Tibial artery (tissue), 4 donors: ENCODE measurements at places on chromosomes 6 and 20.
A peak's percentile ranks its signal among the peaks of the same experiment; 100 is the strongest.

- no peak for DNase-seq
Measured at GRCh38 chr6:122780114-122780513, 598 bp downstream of the FABP7 start.

- DNase-seq = no peak
Measured at GRCh38 chr6:45419571-45420082, 41.9 kb upstream of the SUPT3H start.

DNA sequence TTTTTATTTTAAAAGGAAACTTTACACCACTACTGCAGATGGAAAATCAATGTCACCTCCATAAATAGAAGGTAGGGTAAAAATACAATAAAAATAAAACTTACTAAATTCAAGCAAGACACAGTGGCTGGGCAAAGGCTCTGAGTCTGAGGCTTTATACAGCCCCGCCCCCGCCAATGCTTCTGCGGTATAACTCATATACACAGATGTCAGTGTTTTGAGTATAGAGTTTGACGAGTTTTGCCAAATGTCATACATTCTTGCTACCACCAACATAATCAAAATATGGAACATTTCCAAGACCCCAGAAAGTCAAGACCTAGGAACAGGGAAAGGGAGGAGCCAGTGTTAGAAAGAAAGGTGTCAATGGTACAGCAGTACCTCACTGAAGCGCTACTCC lies 12.8 kb downstream of the NFATC2 start:
- DNase-seq = no peak

DNA sequence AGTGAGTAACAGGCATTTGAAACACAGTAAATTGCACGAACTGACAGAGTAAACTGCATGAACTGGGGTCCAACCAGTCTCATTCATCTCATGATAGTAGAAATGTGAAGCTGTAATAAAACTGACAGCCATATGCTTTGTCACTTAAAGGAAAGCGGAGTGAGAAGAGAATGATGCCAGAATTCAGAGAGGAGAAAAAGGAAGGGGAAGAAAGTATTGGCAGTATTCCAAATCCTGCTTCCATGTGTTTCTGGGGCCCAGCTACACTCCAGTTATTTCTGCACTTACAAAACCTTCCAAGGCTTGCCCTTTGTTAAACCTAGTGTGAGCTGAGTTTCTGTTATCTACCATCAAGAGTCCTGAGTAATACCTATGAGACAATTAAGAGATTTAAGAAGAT lies 17.2 kb downstream of the SNX14 start:
- DNase-seq = no peak

DNA sequence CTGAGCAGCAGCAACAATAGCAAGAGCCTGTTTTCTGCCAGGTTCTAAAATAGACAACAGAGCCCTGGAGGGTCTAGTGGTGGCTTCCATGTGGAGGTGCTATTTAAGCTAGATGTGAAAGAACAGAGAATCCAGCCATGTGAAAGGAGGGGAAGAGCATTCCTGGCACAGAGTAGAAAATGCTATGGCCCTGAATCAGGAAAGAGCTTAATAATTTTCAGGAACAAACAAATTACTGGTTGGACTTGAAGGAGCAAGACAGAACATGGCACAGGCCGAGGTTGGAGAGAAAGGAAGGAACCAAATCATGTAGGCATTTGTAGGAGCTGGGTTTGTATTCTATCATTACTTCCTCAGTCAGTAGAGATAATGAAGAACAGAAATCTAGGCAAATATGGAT lies 98.3 kb downstream of the AIG1 start:
- DNase-seq = no peak

- DNase-seq = no peak
Measured at GRCh38 chr6:72245565-72245964, 359.2 kb downstream of the RIMS1 start.

GRCh38 chr20:416950-417800 lies 9.1 kb downstream of the RBCK1 start:
- DNase-seq = no peak

GRCh38 chr6:111689946-111690345 lies 84.3 kb upstream of the TRAF3IP2 start:
- DNase-seq = no peak

- no peak for DNase-seq
Measured at GRCh38 chr6:113315879-113316278, 541.3 kb upstream of the MARCKS start.

- no peak for DNase-seq
Measured at GRCh38 chr6:53230775-53231467, 82.3 kb upstream of the GCM1 start.

DNA sequence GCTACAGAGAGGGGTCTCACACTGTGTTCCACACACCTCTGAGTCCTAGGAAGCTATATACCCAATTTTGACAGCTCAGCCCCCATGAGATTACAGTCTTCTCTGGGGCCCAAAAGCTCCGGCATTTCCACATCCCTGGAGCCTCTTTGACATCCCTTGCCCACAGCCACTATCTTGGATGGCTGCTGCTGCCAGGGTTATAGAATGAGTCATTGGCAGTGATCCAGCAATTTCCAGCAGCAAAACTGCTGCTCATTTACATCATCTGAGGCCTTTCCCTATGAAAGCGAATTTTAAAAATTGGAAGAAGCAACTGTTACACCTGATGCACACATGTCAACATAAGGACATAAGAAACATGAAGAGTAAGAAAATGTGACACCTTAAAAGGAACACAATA lies 590.7 kb downstream of the MEI4 start:
- no peak for DNase-seq

- DNase-seq = no peak
Measured at GRCh38 chr6:129638686-129639085, 71.3 kb downstream of the ARHGAP18 start.

GRCh38 chr6:43026365-43026764 lies 4.9 kb downstream of the RRP36 start:
- no peak for DNase-seq

DNA sequence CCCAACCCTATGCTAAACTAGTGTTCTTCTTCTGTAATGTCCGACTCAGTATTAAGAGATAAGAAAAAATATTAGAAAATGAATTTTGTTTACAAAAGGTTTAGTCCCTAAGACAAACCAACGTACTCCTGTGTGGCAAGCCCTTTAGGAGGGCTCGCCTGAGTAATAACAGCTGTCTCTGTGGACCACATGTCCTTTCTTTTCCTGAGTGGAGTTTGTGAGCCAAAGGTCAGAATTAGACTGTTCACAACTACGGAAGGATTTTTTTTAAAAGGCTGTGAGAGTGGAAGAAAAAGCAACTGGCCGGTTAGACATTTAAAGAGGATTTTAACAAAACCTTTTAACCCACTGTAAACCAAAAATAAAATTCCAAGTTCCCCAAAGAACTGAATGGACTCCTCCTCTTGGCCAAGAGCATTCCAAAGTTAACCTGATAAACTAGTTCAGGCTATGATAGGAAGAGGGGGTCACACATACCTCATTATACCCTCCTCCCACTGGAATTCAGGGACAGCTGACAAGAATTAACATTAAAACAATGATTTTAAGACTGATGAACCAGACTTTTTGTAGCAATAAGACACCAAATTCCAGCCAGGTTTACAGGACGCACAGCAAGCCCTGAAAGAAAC lies 43.5 kb downstream of the FAM184A start:
- no peak for DNase-seq

DNA sequence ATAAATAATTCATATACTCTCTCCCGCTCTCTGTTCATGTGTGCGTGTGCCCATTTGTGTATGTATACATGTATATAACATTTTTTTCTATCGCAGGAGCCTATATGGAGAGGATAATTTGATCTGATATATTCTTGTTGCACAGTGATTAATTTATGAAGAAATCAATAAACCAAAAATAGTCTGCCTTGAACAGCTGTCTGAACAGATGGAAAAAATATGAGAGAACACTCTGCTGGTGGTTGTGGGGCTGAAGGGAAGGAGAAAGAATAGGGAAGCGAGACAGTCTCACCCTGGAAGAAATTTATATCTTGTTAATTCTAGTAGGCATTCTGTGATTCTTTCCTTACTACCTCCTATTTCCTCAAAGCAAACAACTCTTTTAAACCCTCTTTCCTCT lies 96.6 kb upstream of the B3GAT2 start:
- DNase-seq = no peak

DNA sequence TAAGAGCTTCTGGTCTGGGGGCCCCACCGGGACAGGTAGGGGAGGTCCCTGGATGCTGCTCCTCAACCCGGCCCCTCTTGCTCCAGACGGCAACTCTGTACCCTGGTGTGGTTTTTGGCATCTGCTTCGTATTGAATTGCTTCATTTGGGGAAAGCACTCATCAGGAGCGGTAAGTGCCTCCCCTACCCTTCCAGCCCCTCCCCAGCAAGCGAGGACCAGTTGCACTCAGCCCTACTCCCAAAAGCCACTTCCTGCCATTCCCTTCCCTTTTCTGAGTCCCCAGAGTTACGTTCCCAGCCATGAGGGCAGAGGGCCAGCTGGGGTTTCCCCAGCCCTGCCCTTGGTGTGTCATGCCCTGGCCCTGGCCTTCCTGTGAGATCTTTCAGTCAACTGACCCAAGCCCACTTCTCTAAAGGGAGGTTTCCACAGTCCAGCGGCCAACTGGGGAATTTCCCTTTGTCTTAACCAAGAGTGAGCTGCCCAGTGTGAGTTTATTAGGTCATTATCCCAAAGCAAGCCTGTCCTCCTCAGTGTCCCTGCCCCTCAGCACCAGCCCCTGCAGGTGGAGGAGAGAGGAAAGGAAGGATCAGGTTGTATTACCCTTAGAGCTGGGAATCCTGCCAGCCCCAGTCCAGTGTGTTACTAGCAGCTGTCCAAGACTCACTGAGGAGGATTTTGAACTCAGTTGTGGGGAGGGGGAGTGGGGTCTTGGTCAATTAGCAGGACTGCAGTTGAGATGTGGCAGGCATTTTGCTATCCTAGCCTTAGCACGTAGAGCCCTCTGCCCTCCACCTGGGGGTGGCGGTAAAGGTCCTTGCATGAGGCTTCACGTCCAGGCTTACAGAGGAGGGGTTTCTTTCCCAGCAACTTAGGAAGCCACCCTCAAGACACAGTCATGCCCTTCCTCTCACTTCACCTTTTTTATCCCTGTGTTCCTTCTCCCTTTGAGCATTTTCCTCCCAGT lies 45.8 kb downstream of the TM9SF4 start:
- peak; percentile 91 for DNase-seq

GRCh38 chr20:49961413-49961812 lies 21.4 kb upstream of the SNAI1 start:
- no peak for DNase-seq

DNA sequence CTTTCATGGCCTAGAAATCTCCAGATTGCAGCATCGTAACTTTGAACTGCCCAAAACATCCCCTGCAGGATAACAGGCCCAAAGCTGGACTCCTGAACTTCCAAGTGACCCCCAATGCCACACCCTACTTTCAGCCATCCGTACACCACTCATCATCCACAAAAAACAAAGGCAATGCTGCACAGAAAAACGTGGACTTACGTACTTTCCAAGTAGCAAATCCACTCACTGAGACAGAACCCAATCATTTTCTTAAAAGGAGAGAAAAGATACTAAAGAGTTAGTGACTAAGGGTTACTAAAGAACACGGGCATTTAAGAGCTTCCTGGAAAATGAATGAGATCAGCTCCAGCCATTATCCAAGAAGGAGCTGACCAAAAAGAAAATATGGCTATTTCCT lies 211.0 kb downstream of the WDR27 start:
- DNase-seq = no peak

DNA sequence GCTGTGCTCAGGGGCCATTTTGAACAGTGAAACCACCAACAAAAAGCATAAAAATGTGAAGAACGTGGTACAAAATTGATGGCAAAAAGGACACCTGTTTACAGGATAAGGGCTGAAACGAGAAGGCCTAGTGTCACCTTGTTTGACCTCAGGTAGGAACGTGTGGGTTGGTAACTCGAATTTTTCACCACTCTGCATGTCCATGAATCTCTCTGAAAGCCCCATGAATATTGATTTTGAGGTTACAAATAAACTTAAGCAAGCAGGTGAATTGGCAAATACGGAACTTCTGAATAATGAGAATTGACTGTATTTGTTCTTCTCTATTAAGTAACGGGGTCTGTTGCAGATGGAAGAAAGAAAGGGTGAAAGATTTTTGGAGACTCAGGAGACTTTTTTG lies 59.6 kb upstream of the EDN1 start:
- DNase-seq = no peak

DNA sequence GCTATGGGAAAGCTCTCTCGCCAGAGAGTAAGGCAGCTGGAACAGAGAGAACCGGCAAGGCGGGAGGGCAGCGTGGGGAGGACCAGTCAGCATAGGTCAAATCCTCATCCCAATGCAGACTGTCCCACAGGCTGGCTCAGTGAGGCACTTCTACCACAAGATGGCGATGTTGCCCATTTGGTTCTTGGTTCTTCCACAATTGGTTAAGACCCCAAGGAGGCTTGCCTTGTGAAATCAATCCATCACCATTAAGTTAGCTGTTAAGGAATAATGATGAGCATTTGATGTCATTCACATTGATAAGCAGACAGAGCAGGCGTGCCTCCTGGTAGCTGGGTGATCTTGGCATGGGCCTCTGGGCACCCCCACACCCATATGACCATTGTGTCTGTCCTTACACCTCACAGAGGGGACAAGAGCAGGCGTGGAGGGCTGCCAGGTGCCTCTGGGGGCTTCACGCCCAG lies 2.4 kb downstream of the CSTL1 start:
- peak; percentile 72 for DNase-seq

DNA sequence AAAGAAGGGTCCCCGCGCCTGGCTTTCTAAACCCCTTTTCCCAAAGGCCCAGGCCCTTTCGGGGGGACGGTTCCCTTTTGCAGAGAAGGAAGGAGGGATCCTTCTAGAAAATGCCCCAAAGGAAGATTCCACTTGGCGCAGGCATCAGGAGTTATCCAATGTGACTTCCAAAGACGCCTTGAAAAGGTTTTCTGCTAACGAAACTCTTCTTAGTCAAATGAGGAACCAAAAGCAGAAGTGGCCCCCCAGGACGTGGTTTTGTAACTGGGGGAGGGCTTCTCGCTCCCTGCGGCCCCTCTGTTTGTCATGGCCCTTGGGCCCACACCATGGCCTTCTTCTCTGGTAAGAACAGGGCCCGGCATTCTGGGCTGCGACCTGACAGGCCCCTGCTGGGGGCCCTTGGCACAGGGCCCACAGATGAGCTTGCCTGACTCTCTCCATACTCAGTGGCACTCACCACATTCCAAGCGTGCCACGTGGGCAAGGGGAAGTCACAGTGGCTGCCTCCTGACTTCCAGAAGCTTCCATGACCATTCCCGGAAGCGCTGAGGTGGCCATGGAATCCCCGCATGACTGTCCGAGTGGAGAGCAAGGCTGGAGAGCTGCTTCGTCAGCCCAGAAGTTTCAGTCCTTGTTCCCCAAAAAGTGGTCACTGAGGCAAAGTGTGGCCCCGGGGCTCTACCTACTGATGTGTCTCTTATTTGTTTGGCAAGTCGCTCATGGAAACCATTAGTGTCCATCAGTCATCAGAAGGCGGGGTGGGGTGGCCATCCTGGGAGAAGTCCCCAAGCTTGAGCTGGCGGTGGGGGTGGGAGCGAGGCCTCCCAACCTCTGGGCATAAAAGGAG lies 834 bp upstream of the CTSZ start:
- DNase-seq = peak; percentile 71

- no peak for DNase-seq
Measured at GRCh38 chr6:37451441-37452193, 18.6 kb downstream of the CMTR1 start.

- no peak for DNase-seq
Measured at GRCh38 chr6:18087396-18088165, 34.9 kb downstream of the NHLRC1 start.
